AG04450 (cell line): ENCODE measurements at places on chromosomes 6 and 20.

DNA sequence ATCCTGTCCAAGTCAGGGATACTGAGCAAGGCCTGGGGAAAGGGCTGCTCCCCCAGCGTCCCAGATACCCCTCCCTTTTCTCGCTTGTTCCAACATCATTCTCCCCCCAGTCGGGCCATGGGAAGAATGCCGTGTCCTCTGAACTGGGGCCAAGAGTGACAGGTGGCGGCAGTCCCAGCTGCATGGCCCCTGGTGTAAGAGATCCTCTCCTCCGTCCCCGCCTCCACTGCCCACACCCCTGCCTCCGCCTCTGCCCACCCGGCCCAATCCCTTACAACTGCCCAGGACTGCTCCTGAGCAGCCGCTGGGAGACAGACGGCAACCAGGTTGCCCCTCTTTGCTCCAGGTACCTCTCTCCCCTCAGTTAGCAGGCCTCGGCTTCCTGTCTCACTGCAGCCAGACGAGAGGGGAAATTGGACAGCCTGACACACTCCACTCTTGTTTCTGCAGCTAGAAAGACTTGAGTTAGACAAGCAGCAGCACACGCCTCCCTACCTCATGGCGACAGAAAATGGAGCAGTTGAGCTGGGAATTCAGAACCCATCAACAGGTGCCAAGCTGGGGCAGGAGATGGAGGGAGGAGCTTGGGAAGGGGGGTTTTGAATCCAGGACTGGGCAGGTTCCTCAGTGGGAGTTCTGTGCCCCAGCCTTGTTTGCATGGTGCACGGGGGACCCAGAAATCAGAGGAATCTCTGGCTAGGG, at the start of gene MYLK2:
TSS of gene MYLK2 (plus strand) at position 274 of the 702 bp plus-strand sequence. CDS start at position 499, 225 bp downstream.
- no peak for DNase-seq

GRCh38 chr6:131894493-131895424, 56.4 kb downstream of the CCN2 start:
- DNase-seq, result no peak

GRCh38 chr6:77482981-77483380, 19.7 kb upstream of the HTR1B start:
- DNase-seq, result no peak

DNA sequence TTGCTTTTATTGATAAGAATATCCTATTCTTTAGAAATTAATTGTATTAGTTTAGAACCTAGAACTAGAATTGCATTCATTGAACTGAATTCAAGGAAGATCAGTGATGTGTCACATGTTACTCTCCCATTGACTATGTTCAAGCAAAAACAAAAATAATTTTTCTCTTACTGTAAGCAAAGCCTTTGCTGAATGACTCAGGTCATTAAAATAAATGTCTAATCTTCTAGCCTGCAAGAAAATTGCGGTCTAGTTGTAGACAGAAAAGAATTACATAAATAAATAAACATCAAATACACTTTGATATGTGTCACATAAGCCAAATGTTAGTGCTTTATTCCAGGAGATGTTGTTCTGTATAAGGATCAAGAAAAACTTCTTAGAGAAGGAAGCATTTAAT, 387.9 kb downstream of the ADGRB3 start:
- DNase-seq, result no peak

DNA sequence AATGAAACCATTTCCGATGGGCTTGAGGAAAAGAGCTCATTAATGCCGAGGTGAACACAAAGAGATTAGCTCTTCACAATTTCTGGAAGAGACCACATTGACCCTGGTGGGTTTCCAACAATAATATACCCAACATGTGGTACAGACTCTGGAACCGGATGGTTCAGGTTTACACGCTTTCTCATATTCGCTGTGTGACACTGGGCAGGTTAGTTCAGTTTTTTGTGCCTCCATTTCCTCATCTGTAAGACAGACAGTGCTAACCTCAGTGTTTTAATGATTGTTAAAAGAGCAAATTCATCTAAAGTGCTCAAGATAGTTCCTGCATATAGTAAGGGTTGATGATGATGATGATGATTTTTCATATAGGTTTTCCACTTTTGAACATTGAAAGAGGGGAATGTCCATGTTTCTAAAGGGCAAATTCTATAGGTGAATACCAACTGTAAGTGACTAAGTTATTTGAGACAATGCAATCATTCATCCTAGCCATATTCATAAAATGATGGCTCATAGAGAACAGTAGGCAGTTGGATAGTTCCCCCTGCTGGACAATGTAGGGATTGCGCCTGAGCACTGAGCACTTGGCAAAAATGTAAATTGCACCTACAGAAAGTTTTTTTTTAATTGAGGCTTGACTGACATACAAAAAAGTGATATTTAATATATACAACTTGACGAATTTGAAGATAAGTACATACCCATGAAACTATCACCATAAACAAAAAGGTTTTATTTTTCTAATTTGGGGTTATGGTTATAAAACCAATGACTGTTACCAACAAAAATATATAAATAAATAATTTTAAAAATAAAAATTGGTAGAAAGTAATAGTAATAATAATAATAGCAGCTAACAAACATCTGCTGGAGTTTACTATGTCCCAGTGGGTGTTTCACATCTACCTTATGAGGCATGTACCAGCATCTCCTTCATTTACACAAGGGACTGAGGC, 2.1 kb upstream of the PERP start:
- DNase-seq, result peak; percentile 13

DNA sequence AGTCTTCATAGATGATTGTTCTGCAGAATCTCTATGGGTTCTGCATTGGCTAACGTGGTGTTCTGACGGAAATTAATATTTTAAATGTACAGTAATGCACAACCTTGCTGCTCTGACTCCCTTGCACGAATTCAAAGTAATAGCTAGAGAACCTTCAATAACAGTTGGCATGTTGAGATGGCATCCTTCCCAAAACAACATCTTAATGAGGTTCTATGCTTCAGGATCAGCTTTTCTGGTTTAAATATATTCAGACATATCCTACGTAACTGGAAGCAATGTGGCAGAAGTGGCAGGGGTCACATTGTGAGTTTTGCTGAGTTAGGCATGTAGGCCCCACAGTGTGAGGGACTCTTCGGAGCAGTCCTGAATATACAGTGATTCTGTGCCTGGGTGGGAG, 25.7 kb downstream of the DSE start:
- no peak for DNase-seq

- DNase-seq, result peak; percentile 16
These were observed 135.1 kb downstream of the TMEM242 start for GRCh38 chr6:157188213-157188612.
